Stimulated activated CD8-positive, alpha-beta memory T cell treated with anti-CD3 and anti-CD28 coated beads, Interleukin-4, amount 100 ng/mL, for 4 hours (primary cell): ENCODE measurements at places on chromosomes 3 and 15.
A peak's percentile ranks its signal among the peaks of the same experiment; 100 is the strongest.

DNA sequence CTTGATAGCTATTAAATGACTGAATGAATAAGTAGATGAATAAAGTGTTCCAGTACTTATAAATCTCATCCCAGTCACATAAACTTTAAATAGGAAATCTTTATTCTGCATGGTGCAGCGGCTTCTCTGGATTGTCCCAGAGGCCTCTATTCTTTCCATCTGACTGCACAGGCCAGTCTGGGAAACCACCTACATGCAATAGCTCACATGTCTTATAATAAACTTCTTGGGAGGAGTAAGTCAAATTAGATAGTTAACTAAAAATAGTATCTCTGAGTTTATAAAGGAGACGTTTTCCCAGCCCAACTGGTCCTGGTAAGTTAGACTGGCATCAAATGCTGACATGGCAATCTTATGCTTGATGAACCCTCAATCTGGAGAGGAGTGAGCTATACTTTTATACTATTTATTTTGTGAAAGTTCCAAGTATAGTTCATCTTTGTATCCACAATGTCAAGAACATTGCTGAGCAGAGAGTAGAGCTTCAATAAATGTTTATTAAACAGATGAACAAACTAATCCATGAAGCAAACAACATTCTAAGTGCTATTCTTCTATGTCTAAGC lies 417.6 kb downstream of the TIGIT start:
- DNase-seq = no peak

GRCh38 chr3:184884359-184885017 lies 72.5 kb downstream of the VPS8 start:
- DNase-seq = no peak

DNA sequence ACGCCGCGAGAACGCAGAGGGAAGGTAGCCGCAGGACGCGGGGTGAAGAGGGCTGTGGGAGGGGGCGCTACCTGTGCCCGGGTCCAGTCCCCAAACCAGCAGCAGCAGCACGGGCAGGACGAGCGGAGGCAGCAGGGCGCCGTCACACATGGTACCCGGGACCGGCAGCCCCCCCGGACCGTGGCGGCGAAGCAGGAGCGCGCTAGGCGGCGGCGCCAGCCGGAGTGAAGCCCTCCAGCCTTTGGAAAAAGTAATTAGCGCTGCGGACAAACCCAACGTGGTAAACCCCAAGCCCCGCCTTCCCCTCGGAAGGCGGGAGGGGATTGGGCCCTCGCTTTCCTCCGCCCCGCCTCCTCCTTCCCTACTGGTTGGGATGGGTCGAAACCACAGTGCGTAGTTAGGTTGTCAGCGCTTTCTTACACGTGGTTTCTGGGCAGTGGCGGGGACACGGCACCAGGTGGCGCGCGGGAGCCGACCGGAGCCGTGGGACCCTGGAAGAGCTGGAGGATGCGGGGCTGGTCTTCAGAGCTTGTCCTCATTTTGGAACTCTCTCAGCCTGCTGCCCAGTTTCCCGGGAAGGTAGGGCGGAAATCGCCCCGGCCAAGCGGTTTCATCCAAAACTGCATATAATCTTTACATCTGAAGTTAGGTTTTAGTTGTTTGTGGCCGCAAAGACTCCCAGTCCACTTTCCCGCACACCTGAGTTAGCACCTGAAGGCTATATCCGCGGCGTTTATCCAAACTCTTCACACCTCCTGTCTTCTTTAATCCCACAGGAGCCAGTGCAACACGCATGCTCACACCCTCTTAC lies at the start of gene ADAMTS17:
Gene ADAMTS17, minus strand, starts transcription at position 226 of the 811 bp plus-strand sequence. Its CDS starts 76 bp downstream, at position 150.
- DNase-seq = peak; percentile 87

DNA sequence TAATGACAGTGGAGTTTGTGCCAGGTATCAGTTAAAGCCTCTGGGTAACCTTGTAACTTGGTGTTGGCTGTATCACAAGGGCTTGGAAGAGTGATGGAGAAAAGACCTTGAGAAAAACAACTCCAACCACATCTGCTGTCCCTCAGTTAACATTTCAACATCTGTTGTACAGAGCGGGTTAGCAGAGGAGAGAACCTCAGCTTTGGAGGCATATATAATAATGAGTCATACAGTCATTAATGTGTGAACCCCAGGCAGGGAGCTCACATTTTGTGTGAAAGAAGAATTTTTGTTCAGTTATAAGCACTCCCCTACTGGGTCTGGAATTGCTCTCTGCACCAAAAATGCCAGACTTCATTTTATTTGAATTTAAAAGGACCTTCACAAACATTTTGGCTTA lies 439.5 kb downstream of the PDCD6IP start:
- no peak for DNase-seq

- DNase-seq = no peak
Measured at GRCh38 chr3:58607816-58608215, 30.6 kb upstream of the FAM107A start.
